Activated CD4-positive, alpha-beta T cell treated with anti-CD3 and anti-CD28 coated beads, Interleukin-2, amount 10 ng/mL, durations not matched to agents 7 days and 5 days (primary cell): ENCODE measurements at places on chromosomes 3 and 15. TPM values are rescaled to one million over a fixed set of nuclear protein-coding genes. Genes with fewer than 3 reads are reported as not detected.

The CSTA gene
- total RNA-seq: not detected

The CPNE9 gene
- not detected for total RNA-seq

The KCNAB1 gene
- not detected for total RNA-seq

The GUCA1C gene
- not detected for total RNA-seq

The XIRP1 gene
- not detected for total RNA-seq
